ENCODE measurements at places on chromosomes 3 and 15.

- DNase-seq, result peak; percentile 87
Observed at GRCh38 chr3:172562871-172563865, 39.9 kb upstream of the TNFSF10 start.

DNA sequence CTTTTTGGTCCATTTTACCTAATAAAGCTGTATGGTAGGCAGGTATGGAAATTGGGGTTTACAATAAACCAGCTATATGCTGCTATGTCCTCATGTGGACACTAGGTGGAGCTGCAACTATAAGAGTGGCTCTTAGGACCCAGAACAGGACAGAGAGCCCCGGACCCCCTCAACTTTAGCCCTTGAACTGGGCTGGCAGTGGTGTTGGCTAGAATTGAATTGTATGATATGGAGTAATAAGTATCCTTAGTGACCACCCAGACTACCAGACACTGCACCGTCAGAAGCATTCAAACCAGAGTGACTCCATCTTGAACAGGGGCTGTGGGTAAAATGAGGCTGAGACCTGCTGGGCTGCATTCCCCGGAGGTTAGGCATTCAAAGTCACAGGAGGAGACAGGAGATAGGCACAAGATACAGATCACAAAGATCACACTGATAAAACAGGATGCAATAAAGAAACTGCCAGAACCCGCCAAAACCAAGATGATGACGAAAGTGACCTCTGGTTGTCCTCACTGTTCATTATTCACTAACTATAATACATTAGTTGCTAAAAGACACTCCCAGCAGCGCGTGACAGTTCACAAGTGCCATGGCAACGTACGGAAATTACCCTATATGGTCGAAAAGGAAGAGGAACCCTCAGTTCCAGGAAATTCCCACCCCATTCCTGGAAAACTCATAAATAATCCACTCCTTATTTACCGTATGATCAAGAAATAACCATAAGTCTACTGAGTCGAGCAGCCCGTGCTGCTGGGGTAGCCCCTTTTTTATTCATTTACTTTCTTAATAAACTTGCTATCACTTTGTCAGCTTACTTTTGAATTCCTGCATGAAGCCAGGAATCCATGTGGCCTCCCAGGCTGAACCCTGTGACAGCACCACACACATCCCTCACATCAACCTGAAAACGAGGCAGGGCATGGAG, 68.7 kb upstream of the BLM start:
- peak; percentile 92 for DNase-seq

DNA sequence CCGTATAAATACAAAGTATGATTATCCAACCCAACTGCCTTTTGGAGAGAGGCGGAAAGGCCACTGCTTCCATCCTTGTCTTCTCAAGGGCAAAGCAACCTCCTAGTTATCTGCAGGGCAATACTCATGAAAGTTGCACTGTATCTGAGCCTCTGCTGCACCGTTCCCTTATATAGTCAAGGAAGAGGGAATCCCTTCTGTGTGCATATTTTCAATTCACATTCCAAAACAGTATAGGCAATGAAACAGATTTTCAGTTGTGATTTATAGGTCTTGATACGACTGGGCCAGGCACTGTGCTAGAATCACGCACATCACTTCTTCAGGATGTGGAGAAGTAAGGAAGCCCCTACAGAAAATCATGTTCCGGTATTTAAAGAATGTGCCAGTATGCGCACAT, 455.7 kb downstream of the FOXP1 start:
- DNase-seq, result no peak

GRCh38 chr3:71554649-71555048, 28.9 kb downstream of the FOXP1 start:
- DNase-seq, result no peak

GRCh38 chr15:90184119-90184785, 16.9 kb upstream of the SEMA4B start:
- peak; percentile 85 for DNase-seq
